ENCODE measurements at places on chromosomes 1 and 21. TPM values are rescaled to one million over a fixed set of nuclear protein-coding genes. Genes with fewer than 3 reads are reported as not detected.

The LYST gene
- total RNA-seq: 28.1 TPM

The E2F2 gene
- total RNA-seq: 25.0 TPM

The SUSD4 gene
- total RNA-seq: 1.9 TPM

The AMY1C gene
- not detected for total RNA-seq

The RHCE gene
- 1.0 TPM for total RNA-seq

Data from activated CD4-positive, alpha-beta T cell treated with anti-CD3 and anti-CD28 coated beads for 36 hours (primary cell).